Stimulated activated CD4-positive, alpha-beta T cell treated with anti-CD3 and anti-CD28 coated beads, Interleukin-12 subunit alpha, Interleukin-12 subunit beta, amount 100 ng/mL, for 4 hours (primary cell): ENCODE measurements at places on chromosomes 2 and 18.

- no peak for DNase-seq
Observed at GRCh38 chr2:63049970-63050333, 678 bp upstream of the OTX1 start.

- DNase-seq, result no peak
Observed at GRCh38 chr2:219720956-219721355, 93.5 kb downstream of the SLC4A3 start.

DNA sequence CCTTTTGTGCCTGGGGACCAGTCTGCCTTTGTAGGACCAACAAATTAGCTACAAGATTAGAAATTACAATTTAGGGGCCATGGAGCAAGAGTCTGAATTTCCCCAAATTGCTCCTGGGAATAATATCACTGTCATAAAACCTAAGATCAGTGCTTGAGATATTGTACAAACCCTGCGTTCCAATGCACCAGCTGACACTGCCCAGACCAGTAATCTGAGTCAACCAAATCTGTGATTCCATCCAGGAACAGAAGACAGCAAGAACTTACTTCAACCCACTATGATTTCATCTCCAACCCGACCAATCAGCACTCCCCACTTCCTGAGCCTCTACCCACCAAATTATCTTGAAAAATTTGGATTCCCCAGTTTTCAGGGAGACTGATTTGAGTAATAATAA, 1305.0 kb upstream of the NRXN1 start:
- DNase-seq, result no peak

- DNase-seq, result no peak
Observed at GRCh38 chr2:38448692-38449410, 71.8 kb upstream of the ATL2 start.

DNA sequence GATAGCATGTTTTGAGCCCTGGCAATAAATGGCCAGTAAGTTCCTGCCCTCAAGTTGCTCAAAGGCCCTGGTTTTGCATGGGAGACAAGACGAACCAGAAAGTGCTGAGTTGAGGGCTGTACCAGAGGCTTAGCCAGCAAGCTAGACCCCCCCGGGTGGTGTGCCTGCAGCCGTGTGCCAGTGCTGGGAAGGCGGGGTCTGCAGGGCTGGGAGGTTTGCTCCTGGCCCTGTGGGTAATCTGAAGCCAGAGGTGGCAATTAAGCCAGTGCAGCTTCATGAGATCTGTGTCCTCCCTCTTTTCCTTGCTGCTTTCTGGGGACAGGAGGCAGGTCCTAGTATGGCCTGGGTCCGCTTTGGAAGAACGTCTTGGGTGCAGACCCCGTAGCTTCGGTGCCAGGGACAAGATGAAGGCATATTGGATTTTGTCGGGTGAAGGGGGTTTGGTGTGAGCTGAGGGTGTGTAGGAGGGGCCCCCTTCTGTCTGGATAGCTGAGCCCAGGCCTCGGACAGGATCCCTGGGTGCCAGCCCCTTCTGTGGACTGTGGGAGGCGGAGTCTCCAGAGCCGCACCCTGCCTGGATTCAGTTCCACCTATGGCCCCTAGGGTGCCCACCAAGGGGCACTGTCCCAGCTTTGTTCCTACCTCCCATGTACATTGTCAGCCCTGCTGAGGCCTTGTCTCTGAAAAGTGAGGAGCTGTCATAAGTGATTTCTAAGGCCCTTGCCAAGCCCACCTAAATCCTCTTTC, 15.6 kb downstream of the ATOH8 start:
- DNase-seq, result no peak

DNA sequence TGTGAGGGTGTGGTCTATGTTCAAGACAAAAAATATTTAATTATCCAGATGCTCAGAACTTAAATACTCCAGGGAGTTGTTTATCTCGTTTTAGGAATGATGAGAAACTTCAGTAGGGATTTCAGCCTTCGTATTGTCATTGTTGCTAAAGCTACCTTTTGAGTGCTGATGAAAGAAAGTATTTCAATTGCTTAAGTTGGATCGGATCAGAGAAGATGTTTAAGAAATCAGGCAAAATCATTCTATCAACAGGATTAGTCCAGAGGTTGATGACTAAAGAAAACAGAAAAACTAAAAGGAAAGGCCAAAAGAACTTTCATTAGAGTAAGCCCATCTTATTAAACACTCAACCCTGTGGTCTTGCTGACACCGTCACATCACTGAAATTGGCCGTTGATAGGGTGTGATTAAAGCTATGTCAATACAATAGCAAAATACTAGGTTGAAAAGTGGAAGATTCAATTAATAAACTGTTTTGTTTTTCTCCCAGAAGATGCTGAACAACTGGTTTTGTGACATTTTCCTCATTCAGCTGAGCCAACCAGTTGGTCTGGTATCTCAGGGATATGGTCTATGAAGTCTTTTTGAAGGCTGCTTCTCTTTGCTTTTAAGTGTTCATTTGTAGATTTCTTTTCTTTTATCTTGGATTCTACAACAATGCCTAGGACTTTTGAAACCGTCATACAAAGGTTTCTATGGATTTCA, 551.7 kb downstream of the SLC4A3 start:
- DNase-seq, result no peak

DNA sequence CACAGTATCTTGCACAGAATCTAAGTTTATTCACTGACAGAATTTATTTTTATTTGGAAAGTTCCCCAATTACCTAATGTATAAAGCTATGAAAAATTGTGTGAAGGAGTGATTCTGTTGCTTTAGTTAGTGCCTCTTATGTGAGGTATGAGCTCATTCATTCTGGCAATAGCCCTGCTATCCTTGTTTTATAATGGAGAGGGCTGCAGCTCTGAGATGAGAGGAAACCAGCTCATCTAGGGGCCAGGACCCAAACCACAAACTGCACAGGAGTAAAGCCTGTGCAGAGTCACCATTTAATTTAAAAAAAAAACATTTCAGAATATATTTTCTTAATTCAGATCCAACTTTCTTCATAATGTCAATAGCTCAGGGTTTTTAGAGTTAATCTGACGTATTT, 383.0 kb downstream of the TMEM182 start:
- DNase-seq, result no peak

DNA sequence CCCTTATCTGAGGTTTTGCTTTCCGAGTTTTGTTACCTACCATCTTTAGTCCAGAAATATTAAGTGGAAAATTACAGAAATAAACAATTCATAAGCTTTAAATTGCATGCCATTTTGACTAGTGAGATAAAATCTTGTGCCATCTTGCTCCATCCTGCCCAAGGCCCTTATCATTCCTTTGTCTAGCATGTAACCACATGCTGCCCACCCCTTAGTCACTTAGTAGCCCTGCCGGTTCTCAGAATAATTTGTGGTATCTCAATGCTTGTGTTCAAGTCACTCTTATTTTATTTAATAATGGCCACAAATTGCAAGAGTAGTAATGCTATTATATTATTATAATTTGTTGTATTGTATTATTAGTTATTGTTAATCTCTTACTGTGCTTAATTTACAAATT, 36.8 kb upstream of the VPS54 start:
- no peak for DNase-seq

DNA sequence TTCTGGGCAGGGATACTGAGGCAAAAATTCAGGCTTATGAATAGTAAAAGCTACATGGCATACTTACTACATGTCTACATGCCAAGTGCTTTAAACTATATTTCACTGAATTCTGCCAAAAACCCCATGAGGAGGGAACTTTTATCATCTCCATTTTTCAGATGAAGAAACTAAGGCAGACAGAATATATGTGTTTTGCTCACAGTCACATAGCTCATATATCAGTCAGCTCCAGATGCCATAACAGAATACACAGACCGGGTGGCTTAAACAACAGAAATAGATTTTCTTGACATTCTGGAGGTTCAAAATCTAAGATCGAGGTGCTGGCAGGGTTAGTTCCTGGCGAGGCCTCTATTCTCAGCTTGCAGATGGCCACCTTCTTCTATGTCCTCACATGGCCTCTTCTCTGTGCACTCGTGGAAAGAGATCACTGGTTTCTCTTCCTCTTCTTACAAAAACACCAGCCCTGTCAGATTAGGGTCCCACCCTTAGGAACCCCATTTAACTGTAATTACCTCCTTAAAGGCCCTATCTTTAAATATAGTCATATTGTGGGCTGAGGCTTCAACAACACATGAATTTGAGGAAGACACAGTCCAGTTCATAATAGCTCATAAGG, 27.1 kb upstream of the CREB1 start:
- DNase-seq, result no peak

DNA sequence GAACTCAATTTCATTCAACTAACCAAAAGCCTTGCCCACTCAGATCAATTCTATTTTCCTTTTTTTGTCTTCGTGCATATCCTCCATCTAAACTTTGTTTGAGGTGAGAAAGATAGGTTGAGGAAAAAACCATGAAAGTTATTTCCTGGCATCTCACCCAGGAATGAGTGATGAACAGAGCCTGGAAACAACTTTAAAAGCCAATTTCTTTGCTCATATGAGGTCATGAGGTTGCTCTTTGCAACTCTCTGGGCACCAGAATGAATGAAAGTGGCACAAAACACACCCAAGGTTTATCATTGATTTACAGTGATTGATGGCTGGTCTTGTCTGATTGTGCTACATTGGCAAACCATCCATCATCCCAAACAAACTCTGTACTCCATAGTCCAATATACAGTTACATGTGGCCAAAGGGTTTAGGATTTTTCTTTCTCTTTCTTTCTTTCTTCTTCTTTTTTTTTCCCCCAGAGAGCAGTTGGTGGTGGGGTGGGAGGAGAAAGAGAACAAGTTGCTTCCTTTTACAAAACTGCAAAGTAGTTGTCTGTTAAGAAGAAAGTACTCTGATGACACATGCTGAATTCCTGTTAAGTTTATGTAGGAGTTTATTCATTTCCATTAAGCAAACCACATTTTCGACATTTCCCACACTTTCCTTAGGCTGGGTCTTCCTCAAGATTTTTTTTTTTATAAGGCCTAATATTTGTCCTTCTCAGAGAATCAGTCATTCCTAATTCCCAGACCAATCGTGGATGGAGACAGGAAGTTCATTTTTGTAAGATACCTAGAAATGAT, 575.9 kb upstream of the ZEB2 start:
- no peak for DNase-seq

DNA sequence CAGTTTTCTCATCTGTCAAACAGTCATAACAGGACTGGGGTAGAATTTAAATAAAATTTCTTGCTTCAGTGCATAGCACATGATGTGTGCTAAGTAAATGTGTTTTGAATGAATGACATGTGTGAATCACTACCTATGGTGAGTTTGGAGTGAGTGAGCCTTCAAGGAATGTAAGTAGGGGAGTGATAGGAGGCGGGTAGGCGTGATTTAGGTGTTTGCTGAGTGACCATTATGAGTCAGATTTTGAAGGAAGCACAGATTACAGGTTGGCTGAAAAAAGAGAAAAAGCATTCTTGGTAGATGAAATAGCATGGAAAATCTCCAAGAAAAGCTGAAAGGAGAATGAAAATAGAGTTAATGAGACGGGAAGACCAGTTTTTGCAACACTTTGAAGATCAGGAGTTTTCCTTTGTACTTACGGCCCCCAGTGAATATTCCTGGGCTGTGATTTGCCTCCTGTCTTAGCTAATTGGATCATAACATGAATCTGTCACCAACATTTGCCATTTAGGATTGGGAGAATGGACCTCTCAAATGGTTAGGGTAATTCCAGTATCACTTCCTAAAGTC, 136.9 kb upstream of the GATA6 start:
- DNase-seq, result no peak

- DNase-seq, result no peak
Observed at GRCh38 chr2:135785032-135785431, 43.4 kb downstream of the UBXN4 start.

- peak; percentile 61 for DNase-seq
Observed at GRCh38 chr2:112623913-112624777, 21.6 kb upstream of the SLC20A1 start.

DNA sequence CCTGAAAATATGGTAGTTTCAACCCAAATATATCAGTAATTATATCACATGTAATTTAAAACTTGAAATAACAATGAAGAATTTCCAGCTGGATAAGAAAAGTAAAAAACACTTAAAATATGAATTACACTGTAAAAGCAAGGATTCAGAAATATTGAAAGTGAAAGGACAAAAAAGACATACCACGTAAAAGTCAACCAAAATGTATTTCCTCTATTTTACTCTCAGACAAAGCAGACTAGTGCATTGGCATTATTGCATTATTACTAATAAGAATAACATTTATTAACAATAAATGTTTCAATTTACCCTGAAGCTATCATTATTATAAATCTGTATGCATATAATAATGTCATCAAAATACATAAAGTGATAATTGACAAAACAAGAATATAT, 445.1 kb upstream of the TRIB2 start:
- DNase-seq, result no peak
